ENCODE measurements at places on chromosomes 7 and 10.

DNA sequence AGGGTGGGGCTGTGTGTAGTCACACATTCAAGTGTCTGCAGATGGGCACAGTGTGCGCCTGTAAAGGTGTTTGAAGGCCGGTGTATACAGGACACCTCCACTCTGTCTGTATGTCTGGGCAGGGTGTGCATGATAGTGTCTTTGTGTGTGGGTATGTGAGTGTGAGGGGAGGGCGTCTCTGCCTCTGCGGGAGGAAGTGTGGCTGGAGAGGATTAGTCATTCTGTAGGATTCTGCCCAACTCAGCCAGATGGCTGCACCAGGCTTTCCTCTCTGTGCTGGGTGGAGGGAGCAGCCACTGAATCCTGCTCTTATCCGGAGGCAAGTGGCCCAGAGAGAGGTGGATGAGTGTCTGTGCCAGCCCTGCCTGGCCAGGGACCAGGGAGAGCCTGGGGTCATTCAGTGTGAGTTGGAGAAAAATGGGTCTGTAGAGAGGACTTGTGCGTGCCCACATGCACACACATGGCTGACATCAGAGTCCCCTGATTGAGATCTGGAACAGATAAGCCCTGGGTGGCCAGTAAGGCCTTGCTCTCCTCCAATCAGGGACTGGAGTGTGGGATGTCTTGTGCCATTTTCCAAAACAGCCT lies 1.7 kb downstream of the SFXN3 start:
- DNase-seq = peak; percentile 55

- DNase-seq = no peak
Measured at GRCh38 chr7:84637568-84638338, 443.2 kb upstream of the SEMA3A start.

DNA sequence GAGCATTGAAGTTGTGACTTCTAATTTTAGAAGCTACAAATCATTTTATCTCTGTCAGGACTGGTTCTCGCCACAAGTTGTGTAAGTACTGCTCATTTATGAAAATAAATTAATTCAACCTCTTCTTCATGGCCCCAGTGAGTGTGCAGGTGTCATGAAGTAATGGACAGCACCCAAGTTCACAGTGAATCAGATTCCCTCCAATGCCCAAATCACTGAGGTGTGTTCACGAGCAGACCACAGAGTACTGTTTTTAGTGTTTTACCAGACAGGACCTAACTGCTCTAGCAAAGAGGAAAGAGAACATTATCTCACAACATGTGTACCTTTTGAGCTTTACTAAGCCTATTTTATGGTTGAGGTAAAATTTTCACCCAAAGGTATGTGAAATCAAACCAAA lies 980.0 kb downstream of the CNTNAP2 start:
- no peak for DNase-seq

DNA sequence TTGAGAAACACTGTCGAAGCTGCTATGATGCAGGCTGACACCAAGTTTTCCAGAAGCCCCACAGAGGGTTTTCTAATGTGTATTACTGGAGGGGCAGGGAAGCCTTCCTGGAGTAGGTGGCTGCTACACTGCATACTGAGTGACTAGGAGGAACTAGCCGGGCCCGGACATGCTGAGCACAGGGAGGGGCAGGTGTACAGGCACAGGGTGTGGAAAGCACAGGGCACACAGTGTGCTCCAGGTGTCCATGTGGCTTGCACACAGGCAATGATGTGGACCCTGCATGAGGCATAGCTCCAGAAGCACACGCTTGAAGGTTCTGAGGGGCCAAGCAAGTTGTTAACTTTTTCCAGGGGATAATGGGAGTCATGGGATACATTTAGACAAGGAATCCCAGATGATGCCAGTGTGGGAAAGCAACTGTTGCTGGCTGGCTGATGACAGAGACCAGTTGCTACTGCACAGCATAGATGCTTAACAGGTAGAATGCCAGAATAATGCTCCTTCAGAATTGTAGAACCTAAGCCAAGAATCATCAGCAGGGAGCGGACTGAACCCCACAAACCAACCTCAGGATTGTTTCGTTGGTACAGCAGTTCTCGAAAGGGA lies 14.6 kb downstream of the DHX32 start:
- DNase-seq = no peak

DNA sequence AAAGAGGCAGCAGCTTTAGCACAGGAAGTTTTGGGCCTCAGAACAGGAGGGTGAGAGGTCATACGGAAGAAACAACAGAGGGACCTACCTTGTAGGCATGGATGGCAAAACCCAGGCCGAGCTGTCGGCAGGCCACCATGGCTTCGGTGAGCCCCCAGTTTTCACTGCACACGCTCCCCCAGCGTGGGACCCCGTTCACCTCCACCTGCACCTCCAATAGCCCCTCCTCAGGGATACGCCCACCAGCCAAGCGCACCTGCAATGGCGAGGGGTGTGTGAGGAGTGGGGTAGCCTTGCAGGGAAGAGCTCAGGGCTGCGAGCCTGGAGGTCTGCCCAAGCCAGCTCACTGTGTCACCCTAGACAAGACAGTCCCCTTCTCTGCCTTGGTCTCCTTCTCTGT lies 11.3 kb downstream of the LOXL4 start:
- no peak for DNase-seq

DNA sequence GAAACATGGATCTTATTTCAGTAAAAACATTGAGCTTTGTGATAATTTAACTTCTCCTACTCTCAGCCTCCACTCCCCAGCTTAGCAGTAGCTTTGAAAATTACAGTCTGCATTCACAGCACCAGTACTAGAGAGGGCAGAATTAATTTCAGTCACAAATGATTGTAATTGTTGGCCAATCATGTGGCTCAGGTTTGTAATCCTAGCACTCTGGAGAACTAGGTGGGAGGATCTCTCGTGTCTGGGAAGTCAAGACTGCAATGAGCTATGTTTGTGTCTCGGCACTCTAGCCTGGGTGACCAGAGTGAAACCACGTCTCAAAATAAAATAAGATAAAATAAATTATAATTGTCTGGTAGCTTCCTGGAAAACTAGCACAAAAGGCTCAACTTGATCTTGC lies 620.9 kb downstream of the TNS3 start:
- no peak for DNase-seq

- DNase-seq = no peak
Measured at GRCh38 chr10:3982746-3983442, 197.9 kb upstream of the KLF6 start.

DNA sequence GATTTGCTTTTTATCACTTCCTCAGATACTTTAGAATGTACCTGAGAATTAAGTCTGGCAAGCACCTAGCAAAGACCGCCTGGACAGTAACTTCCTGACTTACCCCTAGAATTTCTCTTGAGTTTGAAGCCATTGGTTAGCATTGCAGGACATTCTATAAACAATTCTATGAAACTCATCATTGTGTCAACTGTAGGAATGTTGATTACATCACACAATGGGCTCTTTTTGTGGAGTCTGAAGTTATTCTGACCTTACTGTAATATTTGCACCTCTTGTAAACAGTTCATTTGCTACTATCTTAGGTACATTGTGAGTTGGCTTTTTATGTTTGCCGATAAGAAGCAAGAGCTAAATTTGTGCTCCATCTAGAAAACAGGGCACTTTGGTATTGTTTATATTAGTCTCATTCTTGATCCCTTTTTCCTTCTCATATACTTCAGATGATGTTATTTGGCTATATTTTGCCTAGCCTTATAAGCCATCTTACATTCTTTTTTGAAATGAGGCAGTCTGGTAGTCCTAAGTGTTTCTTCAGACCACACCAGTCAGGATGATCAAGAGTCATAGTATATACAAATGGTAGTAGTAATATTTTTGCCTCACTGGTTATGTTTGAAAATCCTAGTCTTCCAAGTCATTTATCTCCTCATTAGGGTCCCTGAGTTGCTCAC lies 52.4 kb downstream of the CASD1 start:
- DNase-seq = no peak

GRCh38 chr7:51067757-51068156 lies 248.9 kb downstream of the COBL start:
- DNase-seq = peak; percentile 49

DNA sequence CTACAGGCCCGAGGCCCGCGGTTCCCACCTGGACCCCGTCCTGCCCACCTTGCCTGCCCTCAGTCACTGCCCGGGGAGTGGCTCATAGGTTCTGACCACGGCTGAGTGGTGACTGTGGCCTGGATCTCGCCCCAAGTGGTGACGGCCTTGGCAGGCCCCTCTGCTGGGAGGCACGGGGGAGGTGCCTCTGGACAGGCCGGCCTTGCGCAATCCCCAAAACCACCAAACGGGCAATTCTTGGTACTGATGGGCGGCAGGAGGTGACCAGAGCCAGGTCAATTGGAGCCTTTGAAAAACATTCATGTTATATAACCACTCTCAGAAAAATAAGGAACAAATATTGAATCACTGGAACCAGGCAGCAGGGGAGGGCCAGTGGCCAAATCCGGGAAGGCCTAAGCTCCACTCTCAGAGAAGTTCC lies 83.4 kb downstream of the PRKAG2 start:
- no peak for DNase-seq

GRCh38 chr7:17558558-17559332 lies 260.3 kb downstream of the AHR start:
- no peak for DNase-seq

DNA sequence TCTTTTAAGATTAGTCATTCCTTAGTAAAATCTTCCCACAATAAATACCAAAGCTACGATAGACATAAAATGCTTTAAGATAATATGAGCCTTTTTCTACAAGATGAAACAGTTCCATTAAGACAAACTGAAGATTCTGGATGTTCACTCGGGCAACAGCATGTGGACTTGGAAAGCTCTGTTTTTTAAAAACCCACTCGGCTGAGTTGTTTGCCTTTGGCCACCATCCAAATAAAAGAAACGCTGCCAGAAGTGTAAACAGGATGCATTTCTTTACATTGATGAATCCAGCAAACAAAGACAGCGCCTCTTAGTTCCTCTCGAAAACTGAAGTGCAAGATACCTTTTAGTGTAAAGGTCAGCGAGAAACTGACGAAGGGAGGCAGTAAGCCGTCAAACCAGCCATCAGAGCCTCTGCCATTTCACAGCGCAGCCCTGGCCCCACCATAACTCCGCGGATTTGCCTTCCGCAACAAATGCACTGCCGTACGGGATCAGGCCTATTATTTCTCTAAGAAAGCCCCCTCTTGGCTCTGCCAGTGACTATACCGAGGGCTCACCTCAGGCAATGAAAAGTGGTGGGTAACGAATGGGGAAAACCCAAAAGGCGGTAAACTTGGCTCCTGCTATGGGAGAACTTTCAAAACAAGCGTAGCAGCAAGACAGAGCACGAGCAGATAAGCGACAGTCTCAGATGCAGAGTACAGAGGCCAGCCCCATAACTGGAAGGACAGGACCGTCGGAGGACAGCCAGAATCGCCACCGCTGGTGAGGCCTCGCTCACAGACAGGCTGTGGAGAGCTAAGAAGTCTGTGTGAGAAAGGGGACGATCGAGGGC lies 41.4 kb downstream of the GNA12 start:
- no peak for DNase-seq

- DNase-seq = no peak
Measured at GRCh38 chr10:35388197-35388596, 51.9 kb downstream of the CCNY start.

- no peak for DNase-seq
Measured at GRCh38 chr7:1391449-1391848, 67.8 kb downstream of the MICALL2 start.

DNA sequence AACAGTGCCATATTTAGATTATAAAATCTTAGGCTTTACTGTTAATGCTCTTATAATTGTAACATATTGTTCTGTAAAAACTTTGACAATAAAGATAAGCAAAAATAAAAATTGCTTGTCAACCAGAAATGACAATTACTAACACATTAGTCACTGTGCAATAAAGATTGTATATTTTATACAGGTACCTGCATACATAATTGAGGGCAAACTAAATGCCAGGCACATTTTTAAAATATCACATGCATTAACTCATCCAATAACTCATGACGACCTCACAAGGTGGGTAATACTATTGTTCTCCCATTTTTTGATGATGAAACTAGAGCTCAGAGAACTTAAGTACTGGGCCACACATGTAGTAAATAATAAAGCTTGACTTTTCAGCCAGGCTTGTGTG lies 1020.2 kb upstream of the C7orf33 start:
- no peak for DNase-seq

- DNase-seq = no peak
Measured at GRCh38 chr7:108376206-108376605, 80.0 kb downstream of the NRCAM start.

- DNase-seq = no peak
Measured at GRCh38 chr7:102258073-102258748, 28.5 kb upstream of the SH2B2 start.

GRCh38 chr7:120738816-120739215 lies 119.1 kb downstream of the TSPAN12 start:
- no peak for DNase-seq

DNA sequence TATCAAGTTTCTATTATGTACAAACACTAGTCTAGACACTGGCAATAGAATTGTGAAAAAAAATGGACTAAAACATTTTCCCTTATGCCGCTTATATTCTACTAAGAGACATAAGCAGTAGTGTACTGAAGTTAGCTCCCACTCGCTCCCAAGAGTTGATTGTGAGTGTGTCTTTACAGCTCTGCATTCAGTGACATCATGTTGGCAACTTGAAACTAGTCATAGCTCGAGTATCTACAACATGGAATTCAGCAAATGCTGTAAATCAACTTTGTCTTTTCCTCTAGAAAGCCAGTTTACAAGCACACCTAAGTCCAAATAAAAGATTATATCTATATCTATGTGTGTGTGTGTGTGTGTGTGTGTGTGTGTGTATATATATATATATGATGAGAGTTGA lies 58.8 kb upstream of the MAGI2 start:
- no peak for DNase-seq

DNA sequence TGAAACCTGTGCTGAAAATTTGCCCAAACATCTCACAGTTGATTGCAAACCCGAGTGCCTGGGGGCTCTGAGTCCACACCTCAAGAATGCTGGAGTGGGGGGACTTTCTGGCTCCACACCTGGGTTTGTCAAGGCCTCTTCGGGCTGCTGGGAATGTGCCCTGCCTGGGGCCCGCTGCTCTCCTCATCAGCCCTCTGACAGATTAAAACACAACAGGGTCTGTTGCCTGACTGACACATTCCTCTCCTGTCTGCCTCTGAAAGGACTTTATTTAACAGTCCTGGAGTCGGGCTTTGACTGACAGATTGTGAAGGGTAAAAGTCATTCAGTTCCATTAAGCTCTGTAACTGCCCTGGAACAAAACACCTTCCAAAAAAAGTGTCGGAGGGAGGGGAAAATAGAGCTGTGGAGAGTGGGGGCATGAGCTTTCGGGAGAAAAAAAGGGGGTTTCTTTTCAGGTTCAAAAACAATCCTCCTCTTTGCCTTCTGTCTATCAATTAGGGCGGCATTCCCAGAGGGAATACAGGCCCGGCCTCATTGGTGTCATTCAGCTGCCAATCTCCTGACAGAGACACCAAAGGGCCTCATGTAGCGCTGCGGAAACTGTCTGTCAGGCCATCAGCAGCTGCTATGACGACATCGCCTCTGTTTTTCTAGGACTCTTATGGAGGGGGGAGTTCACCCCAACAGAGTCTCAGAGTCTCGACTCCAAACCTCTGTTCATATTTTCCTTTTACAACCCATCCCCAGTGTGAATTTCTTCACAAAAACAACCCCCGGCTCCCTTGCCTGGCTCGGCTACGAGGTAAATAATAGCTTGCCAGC lies 398.8 kb upstream of the NFE2L3 start:
- DNase-seq = no peak
